ENCODE measurements at places on chromosomes 2 and 18. TPM values are rescaled to one million over a fixed set of nuclear protein-coding genes. Genes with fewer than 3 reads are reported as not detected.

- DNase-seq: no peak
These were observed 78.0 kb upstream of the RPL31 start for GRCh38 chr2:100924122-100924519.

DNA sequence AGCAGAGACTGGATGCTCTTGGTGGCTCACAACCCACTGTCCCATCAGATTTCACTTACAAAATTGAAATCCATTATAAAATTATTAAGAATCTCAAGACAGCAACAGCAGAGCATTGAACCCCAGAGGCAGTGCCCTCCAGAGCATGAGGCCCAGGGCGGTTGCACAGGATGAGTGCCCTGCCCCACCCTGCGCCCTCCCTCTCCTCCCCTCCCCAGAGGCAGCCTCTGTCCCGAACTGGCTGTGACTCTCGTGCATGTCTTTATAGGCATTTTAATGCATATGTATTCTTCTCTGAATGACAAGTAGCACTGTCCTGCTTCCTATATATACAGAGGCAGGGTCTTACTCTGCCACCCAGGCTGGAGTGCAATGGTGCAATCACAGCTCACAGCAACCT is 10.4 kb downstream of the MFSD2B start:
- DNase-seq: no peak

DNA sequence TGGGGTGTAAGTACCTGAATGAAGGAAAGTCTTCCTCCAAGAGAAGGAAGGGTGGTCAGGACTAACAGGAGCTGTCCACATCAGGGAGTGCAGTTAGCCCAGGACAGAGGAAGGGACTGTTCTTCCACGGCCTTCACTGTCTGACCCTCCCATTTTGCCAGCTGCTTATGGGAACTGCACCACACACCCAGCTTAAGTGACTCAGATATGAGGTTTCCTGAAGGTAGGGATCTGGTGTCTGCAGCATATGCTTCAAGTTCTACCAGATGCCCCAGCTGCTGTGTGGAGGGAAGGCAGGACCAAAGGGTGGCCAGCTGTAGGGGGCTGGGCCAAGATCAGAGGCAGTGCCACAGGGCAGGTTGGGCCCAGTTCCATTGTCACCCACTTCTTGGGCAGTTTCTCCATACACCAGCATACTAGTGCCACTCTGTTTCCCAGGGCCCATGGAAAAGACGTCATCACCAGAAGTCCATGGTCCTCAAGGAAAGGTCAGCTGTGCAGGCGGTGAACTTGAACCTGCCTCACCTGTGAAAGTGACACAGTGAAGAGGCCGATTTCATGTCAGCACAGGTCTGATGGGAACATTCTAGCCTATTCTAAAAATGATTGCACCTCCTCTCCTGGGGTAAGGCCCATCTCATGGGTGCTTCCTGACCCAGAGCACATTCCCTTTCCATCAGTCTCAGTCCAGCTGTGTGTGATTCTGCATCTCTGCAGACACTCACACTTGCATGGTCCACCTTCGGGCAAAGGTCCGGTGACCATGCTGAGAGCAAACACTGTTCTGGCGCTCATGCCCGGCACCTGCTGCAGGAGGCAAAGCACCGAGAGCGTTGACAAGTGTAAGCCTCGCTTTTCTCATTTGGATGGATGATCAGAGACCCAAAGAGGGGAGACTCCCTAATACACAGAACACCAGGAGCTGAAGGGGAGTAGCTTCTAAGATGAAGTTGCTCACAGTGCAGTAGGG is 68.0 kb downstream of the ACAA2 start:
- DNase-seq: no peak

DNA sequence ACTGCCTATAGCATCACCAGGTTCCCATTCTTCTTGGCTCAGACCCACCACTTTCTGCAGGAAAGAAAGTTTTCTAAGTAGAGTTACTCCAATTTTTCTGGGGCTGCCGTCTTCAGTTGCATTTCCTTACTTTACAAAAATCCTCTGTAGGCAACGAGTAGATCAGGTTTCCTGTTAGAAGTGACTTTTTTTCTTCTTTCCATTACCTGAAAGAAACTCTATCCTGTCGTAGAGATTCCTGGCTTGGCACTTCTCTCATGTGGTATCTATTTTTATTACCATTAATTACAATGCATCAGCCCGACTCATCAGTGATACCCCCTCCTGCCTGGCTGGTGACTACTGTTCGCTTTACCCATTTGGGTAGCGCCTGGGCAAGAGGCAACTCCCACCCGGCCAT is 5.6 kb upstream of the SIX2 start:
- no peak for DNase-seq

- no peak for DNase-seq
These were observed 126.6 kb downstream of the SH3RF3 start for GRCh38 chr2:109255654-109256053.

- no peak for DNase-seq
These were observed 164.1 kb upstream of the FBXO11 start for GRCh38 chr2:48070415-48070814.

GRCh38 chr2:59665021-59665420 is 888.4 kb downstream of the BCL11A start:
- no peak for DNase-seq

DNA sequence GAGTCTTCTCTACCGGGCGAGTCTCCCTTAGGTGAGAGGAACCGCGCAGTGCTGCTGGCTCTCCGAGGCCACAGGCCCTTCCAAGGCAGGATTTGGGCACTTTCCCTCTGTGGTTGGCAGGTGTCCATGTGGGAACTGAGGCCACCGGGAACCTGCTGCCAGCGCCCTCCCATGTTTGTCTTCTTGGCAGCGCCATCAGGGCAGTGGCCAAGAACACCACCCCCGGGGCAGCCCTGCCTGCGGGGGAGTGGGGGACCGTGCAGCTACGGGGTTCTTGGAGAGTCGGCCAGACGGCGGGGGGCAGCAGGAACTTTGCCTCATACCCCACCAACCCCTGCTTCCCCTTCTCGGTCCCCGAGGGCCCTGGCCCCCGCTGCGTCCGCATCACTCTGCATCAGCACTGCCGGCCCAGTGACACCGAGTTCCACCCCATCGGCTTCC is 10.0 kb downstream of the CAPN10 start:
- no peak for DNase-seq

DNA sequence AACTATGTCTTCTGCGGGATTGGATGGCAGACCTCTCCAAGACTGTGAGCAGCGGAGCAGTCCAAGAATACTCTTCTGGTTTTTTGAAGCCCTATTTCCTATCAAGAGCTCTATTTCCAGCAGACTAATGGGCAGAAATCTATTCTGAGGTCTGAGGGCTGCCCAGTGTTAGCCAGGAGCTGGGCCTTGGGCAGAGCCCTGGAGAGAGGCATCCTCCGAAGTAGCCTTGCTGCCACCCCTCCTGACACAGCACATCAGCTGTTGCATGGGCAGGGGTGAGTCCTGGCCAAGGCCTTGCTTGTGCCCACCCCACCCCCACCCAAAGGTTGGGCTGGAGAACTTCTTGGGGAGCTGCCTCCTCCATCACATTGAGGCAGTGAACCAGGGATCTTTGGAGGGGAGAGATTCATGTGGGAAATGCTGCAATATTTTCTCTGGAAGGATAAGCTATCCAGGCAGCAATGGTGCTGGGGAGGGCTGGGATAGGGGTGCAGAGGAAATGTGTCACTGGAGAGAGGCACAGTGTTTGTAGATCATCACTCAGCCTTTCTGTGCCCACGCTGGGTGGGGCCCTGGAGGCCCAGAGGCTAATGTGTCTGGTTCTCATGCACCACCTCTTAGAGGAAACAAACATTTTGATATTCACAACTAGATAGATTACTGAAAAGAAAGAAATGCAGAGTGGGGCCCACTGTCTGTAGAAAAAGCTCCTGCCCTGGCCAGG is 104.7 kb downstream of the VSNL1 start:
- DNase-seq: no peak

The EML6 gene
- 1.1 TPM for total RNA-seq

The KIAA2012 gene
- total RNA-seq: 0.39 TPM

The GPR35 gene
- total RNA-seq: 0.20 TPM

The ARHGAP15 gene
- not detected for total RNA-seq

Data from HFFc6 (cell line).